ENCODE measurements at places on chromosomes 4 and X.
A peak's percentile ranks its signal among the peaks of the same experiment; 100 is the strongest.

- no peak for DNase-seq
Observed at GRCh38 chr4:10897076-10897475, 212.5 kb upstream of the CLNK start.

- no peak for DNase-seq
Observed at GRCh38 chr4:8856835-8857621, 14.6 kb downstream of the HMX1 start.

DNA sequence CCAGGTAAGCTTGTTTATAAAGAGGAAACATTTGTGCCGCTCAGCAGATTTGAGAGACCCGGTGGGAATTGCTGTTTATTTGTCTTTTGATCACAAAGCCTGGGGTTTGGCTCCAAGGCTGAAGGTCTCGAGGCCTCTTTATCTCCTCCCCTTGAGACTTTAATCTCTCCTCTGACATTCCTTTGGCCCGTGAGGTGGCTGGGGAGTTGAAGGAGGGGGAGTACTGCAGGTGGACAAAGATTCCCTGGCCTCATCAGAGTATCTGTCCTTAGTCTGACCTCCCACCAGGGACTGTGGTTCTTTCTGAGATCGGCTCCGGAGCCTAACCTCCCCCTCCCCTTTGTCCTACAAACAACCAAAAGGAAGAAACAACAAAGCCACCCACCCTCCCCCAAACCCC is 216.5 kb downstream of the MID1IP1 start:
- DNase-seq: no peak

GRCh38 chr4:8409264-8410065 is 31.1 kb downstream of the ACOX3 start:
- DNase-seq: peak; percentile 19

GRCh38 chr4:82890528-82890900 is 439 bp downstream of the SEC31A start:
- no peak for DNase-seq

Measured in astrocyte of the spinal cord (primary cell).